Kidney (tissue), 22 donors: ENCODE measurements at places on chromosomes 5 and 9.

DNA sequence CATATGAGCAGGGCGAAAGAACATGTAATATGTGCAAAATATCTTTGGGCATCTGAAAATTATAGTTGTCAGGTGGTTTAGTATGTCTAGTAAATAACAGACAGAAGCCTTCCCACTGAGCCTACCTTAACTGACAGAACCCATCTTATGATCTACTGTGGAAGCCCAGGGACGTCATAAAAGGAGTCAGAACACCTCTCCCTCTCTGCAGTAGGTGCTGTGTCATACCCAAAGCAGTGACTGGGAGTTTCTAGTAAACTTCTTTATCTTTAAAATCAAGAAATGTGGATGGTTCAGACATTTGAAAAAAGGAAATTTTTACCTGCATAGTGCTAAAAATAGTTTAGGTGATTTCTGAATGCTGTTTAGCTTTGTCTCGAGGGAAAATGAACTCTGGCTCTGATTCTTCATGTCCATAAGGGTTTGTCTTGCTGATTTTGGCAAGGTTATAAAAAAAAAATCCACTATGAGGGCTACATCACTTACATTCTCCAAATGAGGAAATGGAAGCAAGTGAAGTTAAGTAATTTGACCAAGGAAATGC is 104.0 kb downstream of the NUDT12 start:
- no peak for DNase-seq

DNA sequence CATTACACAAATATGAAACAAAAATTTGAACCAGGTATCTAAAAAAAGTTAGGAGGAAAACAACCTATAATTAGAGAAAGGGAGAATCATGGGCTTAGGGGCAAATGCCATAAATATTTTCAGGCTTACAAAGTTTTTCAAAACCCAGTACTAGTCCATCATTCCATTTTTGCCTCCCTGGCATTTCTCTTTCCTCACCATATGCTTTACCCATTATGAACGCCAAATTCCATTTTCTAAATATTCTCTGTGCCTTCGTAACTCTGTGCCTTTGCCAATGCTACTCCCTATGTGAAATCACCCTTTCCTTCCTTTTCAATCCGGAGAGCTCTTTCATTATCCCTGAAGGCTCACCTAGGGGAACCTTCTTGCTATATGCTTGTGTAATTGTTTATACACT is 434.1 kb downstream of the ZSWIM6 start:
- DNase-seq, result no peak

DNA sequence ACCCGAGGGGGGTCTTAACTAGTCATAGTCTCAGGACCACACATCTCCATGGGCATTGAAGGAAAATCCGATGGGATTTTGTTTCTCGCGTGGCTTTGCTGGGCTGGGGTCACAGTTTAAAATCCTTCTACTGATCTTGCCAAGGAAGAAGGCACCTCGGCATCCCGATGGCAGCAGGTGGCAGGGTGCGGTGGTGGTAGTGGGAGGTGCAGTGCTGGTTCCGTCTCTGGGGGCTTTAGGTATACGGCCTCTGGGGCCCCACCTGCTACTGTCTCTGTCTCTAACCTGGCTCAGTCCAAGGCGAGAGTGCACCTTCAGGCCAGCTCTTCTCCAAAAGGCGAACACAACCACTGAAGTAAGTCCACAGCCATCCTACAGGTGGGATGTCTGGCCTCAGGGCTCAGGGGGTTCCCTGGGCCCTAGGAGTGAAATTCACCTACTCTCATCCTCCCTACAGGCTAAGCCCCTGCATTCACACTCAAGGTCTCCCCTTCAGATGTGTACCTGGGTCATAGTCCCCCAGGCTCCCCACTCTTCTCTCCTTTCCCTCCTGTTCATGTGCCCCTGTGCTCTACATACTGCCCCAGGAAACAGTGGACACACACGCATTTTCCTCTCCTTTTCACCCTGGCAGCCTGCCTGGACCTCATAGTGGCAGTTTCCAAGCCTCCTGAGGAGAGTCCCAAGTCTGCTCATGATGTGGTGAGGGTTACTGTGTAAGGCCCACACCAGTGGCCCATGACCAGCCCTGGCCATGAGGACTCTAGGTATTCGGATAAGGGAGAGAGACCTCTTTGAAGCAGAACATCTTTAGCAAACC is 736 bp upstream of the FCN2 start:
- no peak for DNase-seq

DNA sequence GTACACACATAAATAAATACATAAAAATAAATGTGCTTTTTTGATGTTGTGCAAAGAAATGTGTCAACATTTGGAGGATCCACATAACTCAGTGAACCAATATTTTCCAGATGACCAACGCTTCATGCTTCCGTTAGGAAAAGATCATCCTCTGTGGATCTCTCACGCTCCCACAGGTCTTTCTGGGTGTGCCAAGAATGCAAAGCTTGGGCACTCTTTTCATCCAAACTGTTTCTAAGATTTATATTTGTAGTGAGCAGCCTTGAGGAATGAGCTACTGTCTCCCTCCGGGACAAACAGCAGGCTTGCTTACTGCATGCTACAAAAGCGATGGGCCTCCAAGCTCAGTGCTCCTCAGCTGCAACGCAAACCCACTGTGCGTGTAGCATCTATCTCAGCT is 46.2 kb upstream of the RUFY1 start:
- peak; percentile 32 for DNase-seq

GRCh38 chr5:170345971-170346370 is 43.2 kb downstream of the KCNMB1 start:
- DNase-seq, result no peak

DNA sequence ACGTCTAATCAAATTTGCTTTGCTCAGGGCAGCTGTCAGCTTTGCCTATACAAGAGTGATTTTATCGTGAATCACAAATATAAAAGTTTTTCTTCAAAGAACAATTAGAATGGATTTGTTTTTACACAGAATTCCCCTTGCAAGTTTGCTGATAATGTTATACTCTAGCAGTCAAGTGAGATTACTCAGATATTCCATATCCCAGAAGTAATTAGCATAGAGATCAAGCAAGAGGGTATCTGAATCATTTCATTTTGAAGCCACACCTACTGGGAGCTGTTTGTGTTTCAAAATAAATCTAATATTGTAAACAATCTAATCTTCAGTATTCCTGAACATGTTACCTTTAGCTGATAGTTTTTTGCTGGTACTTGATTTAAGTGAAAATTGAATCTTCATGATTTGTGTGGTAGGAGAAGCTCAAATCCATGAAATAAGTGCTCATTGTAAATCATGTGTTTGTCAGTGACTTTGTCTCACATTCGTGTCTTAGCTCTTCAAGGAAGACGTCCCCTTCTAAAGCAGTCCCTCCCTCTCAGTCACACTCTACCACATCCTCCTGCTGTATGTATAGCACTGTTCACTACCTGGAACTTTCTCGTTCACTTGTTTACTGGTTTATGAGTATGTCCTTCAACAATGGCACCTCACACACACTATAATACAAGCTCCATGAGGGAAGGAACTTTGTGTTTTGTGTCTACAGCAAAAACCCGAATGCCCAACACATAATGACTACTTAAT is 3.3 kb upstream of the TTC39B start:
- no peak for DNase-seq

GRCh38 chr9:35689542-35690293 is at the start of gene TPM2:
Gene TPM2, minus strand, starts transcription at chr9:35689925. Its CDS starts 108 bp downstream, at chr9:35689817.
- DNase-seq, result peak; percentile 69

DNA sequence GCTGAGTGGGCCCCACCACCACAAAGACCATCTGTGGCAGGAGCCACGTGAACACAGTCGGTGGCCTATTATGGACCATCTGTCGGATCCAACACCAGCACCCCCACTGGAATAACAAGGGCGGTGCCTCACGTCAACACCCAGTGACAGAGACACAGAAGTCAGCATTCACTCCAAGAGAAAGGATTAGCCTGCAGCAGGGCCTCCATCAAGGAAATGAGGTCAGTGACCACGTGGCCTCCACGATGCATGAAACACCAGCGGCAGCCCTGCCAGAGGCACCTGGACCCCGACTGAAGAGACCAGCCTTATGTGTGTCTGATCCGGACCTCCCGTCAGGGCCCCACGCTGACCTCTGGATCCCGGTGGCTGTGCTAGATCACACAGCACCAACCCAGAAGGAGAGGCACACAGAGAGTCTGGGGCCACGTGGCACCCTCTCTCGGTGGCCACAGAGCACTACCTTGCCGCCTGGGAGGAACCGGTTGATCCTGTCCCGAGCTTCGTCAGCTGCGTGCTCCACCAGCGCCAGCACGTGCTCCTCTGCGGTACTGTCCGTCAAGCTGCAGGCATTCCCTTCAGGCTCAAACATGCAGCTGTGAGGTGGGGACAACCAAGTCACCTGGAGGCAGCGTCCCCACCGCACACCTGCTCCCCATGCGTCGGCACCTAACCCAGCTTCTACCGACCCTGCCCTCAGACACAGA is 9.0 kb downstream of the BRD9 start:
- no peak for DNase-seq

GRCh38 chr9:22159586-22159985 is 150.5 kb upstream of the CDKN2B start:
- no peak for DNase-seq

GRCh38 chr5:67272453-67273130 is 76.0 kb upstream of the CD180 start:
- DNase-seq, result no peak

DNA sequence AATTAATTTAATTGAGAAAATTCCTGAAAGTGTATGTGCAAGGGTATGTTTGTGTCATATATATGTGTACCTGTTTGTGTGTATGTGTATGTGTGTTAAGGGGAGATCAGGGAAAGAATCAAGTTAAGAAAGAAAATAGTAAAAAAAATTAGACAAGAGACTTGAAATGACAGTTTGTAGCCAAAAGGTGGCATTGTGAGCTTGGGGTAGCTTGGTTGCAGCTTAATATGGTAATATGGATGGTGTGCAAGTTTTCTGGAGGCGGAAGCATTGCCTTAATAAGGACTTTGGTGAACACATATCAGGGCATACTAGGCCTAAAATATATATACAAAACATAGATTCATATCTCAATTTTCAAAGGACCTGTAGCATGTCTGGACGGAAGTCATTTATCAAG is 129.9 kb downstream of the INSYN2B start:
- no peak for DNase-seq

DNA sequence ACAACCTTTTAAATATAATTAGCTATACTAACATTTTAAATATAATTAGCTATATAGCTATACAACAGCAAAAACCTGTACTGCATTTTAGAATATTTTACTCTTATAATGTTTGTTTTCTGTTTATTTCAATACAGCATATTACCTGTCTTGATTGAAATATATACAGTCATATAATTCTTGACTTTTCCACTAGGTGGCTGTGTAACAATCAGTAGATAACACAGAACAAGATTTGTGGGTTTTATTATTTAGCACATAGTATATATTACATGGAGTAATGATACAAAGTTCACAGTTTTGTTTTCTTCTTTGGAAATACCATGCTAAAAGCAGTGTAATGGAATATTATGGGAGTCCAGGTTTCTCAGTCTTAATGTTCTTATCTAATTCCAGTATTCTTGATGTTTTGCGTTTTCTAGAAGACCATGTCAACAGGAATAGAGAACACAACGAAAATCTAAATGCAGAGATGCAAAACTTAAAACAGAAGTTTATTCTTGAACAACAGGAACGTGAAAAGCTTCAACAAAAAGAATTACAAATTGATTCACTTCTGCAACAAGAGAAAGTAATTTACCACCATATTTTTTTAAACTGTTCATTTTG is 13.3 kb downstream of the HMMR start:
- DNase-seq, result no peak

DNA sequence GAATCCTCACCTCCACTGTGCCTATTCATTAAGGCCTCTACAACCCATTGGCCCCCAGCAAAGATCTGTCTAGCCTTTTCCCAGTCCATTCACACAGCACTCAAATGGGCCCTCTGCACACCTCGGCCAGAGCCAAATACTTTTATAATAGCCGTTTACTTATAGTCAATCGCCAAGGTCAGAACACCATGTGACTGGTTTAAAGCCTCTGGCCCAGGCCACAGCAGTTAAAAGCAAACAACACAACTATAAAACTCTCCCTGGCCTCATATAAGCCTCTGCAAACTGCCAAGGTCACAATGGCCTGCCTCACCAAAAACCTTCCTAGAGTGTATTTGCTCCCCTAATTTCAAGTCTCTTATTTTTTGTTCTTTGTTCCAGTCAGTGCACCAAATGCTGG is 562.6 kb downstream of the CAAP1 start:
- DNase-seq, result no peak

DNA sequence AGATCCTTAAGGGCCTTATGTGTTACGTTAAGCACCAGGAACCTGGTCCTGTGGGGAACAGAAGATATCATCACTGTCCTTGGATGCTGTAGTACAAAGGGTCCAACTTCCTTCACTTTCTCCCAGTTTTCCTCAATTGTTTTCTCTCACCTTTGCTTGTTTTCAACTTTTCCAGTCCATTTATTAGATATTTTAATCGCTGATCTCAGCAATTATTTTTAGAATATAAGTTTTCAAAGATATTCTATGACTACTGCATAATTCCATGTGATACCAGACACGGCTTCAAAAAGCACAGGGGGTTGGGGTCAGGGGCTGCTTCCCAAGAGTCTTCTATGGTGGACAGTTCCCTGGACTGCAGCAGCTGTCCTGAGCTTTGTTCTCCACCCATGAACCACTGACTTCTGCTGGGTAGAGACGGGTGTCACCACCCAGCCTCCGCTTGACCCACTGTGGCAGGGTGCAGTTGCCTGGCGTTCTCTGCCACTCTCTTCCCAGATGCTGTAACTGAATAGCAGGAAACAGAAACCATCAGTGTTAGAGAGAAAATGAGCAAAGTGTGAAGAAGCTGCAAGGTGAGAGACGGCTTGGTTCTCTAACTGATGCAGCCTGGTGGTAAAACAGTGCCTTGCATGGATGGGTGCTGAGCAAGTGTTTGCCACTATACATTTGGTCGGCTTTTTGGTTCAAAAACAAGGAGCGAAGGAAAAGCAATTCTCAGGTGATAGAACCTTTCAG is 383.0 kb downstream of the RAB3C start:
- no peak for DNase-seq

GRCh38 chr5:54764102-54765090 is 221.0 kb downstream of the ESM1 start:
- DNase-seq, result no peak

DNA sequence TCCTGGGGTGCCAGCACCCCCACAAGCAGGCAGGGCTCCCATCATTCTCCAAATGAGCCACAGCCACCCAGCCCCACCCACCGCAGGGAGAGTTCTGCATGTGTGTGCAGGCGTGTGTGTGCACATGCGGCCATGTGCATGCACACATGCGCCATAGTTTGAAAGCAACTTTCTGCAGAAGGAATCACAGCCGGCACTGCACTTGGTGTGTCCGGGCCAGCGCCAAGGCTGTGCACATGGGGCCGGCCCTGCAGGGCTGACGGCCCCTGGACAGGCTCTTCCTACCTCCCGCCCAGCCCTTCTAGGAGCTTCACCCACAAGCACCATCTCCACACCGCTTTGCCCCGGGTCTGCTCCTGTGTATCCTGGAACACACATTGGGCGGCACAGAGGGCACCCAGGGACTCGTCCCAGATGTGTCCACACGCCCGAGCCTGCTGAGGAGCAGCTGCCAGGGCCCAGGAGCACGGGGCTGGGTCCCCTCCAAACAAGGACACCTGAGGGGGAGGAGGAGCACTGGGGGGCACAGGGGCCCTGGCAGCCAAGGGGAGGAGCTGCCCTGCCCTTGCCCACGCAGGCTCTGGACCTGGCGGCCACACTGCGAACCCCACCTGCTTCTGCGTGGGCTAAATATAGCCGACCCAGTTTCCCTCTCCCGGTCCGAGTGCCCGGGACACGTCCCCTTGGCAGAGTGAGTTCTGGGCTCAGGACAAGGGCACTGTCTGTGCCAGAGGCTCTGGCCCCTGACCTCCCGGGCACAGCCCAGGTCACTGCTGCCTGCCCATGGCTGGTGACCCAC is 19.1 kb downstream of the TPPP start:
- peak; percentile 68 for DNase-seq
